ENCODE measurements at places on chromosomes 2 and 18.

DNA sequence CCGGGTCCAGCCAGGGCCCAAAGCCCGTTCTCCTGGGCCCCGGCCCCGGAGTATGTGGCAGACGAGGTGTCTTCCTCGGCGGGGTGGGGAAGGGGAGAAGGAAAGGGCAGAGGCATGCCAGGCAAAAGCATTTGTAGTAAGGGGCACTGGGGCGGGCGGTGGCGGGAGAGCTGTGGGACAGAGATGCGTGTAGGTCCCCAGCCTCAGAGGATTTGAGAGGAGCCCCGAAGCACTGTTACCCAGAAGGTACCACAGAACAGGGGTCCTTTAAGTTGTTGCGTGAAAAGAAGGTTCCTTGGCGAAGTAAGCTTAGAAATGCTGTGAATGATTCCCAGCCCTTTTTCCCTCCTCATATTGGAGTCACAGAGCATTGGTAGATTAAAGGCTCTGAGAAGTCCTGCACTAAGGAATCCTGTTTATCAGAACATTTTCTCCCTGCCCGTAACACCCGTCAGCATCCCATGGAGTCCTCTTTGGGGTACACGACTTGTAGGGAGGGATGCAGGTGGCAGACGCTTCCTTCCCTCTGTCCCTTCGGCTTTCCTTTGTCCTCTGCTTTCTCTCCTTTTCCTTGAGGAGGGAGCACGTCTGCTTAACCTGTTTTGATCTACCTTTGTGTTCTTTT lies 12.5 kb downstream of the GAREM2 start:
- no peak for DNase-seq

- no peak for DNase-seq
These were observed 56.3 kb downstream of the DIPK1C start for GRCh38 chr18:74400813-74401212.

- no peak for DNase-seq
These were observed 232.5 kb downstream of the TFCP2L1 start for GRCh38 chr2:121052521-121052920.

DNA sequence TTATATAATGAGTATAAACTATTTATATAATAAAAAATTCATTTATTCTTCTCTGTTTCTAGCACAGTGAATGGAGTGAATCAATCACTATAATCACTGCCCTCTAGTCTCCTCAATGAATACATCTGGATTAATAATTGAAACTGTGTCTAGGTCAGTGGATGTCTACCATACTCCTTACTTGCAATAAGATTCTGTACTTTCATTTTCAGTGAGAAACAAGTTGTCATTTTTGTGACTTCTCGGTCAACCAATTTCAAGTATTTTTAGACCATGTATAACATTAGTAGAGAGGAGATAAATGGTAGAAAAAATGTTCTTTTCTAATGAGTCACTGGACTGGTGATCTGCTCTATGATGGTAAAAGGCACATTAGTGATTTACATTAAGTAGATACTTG lies 799.6 kb upstream of the CHAC2 start:
- no peak for DNase-seq

- no peak for DNase-seq
These were observed 222.1 kb downstream of the XIRP2 start for GRCh38 chr2:167110345-167110744.

DNA sequence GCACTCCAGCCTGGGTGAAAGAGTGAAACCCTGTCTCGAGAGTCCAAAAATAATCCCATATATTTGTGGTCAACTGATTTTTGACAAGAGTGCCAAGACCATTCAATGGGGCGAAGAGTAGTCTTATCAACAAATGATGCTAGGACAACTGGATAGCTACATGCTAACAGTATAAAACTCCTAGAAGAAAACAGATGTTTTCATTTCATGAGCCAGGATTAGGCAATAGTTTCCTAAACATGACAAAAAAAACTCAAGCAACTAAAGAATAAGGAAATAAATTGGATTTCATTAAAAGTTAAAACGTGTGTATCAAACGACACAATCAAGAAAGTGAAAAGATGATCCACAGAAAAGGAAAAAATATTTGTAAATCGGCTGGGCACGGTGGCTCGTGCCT lies 6.3 kb downstream of the LIMS2 start:
- no peak for DNase-seq

GRCh38 chr2:176876493-176877103 lies 336.0 kb upstream of the HNRNPA3 start:
- no peak for DNase-seq

GRCh38 chr2:189285349-189285748 lies 105.8 kb upstream of the COL5A2 start:
- DNase-seq = no peak

- DNase-seq = no peak
These were observed 176.1 kb upstream of the KLF7 start for GRCh38 chr2:207341804-207342203.

GRCh38 chr2:224085811-224086210 lies 46.7 kb upstream of the SERPINE2 start:
- DNase-seq = no peak

GRCh38 chr2:121335294-121336290 lies 50.6 kb upstream of the TFCP2L1 start:
- no peak for DNase-seq

- DNase-seq = no peak
These were observed 39.5 kb upstream of the FAM110C start for GRCh38 chr2:85761-86160.

- no peak for DNase-seq
These were observed 246.0 kb downstream of the LDLRAD4 start for GRCh38 chr18:13464432-13465123.

DNA sequence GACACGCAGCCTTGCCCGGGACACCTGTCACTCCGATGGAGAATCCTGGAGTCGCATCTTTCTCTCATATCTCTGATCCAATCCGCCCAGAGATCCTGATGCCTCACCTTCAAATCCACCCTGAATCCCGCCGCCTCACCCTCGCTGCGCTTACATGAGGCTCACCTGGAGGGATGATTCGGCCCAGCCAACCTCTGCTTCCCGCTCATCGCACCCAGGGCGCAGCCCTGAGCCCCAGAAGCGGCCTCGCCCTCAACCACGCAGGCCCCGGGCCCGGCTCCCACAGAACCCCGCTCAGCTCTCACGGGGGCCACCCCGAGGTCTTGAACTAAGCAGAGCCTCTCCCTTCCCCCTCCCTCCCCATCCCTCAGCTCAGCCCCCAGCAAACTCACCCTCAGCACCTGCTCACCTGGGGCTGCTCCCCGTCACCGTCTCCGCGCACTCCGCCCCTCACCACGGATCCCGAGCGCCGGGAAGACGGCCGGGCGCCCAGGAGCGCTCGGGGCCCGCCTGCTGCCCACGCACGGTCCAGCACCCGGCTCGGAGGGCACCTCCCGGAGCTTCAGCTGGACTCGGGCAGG lies 160.0 kb downstream of the NDUFA10 start:
- DNase-seq = no peak

- DNase-seq = no peak
These were observed 1.7 kb downstream of the FANCL start for GRCh38 chr2:58239243-58239925.

DNA sequence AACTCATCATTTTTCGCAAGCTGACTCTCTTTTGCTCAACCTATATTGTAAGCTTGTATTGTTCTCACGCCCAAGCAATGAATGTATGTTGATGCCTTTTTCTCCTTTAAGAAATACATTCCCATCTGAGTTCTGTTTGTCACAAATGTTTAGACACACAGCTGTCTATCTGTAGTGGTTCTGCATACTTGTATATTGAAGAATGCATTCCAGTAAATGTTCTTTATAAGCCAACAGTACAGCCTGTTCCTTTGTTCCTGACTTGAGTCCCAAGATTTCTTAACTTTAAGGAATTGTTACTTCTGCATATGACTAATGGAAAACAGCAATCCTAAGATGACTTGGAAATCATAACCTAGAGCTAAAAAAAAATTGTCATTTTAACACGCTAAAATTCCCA lies 849.1 kb upstream of the POU3F3 start:
- no peak for DNase-seq

DNA sequence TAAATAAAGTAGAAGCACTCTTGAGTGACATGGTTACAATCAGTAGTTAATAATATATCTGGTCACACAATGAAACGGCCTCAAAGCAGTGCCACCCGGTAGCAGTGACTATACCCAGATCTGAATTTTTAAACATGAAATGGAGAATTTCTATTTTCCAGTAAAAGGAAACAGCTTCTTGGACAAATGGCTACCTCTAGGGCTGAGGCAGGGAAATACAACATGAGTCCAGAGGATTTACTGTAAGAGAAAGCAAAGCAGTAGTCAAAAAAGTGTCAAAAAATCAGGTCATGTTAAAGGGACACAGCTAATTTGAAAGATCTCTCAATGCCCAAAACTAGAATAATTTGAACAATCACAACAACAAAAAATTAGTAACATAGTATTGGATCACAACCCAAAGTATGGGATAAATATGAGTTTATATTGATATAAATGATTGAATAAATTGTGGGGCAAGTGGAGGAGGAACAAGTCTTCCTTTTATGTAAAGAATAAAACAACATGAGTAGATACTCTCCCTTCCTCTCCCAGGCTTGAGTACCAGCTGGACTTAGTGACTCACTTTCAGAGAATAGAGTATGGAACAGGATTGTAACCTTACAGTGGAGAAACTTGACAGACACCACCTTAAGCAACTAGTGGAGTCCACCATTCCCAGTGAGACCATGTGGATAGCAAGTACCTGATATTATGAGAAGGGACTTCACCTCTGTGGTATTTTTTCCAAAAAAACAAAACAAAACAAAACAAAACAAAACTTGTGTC lies 180.8 kb downstream of the MBD2 start:
- no peak for DNase-seq

DNA sequence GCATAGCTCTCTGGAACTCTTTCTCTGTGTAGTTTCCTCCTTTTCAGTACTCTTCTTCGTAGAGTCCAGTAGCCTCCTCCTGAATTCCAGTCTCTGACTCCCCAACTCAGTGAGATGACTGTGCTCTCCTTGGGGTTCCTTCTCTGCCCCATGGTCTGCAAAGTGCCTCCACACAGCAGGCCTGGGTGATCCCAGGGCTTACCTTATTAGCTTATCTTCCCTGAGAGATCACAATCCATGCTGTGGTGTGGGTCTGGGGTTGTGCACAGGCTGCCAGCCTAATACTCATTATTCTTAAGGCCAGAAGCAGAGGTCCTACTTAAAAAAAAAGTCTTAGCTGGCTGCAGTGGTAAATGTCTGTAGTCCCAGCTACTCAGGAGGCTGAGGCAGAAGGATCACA lies 4.6 kb upstream of the GPR39 start:
- no peak for DNase-seq

- DNase-seq = peak; percentile 40
These were observed 17.3 kb upstream of the GTF2A1L start for GRCh38 chr2:48600204-48600813.

DNA sequence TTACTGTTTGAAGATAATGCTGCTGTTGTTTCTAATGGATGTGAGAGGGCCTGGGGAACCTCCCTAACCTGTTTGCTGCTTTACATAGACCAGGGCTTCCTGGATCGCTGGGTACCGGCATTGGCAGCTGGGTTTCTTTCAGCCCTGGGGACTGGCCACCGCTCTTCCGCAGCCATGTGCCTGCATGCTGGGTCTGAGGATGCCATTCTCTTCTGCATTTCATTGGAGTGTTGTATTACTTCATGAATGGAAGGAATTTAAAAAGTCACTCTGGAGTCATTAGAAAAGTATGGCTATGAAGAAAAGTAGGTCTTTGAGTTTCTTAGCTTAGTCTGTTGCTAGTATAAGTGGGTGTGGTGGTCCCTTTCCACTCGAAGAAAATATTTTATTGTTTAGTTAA lies 107.3 kb upstream of the MGAT5 start:
- DNase-seq = no peak

GRCh38 chr2:138217975-138218374 lies 253.7 kb downstream of the HNMT start:
- DNase-seq = no peak

DNA sequence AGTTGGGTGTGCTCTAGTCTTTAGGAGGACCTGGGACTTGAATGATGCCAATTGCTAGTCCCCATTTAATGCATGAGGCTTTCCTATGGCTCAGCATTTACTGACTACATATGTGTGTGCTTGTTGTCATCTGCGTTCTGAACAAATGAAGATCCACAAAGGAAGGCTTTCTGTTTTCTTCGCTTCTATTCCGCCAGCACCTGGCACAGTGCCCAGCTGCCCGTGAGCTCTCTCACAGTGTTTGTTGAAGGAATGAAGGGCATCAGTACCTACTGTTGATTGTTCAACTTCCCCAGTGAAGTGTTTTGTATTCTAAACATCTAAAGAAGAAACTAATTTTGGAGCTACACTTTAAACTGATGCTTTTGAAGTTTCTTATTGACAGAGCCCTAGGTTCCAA lies 122.4 kb upstream of the LINC00305 start:
- no peak for DNase-seq

DNA sequence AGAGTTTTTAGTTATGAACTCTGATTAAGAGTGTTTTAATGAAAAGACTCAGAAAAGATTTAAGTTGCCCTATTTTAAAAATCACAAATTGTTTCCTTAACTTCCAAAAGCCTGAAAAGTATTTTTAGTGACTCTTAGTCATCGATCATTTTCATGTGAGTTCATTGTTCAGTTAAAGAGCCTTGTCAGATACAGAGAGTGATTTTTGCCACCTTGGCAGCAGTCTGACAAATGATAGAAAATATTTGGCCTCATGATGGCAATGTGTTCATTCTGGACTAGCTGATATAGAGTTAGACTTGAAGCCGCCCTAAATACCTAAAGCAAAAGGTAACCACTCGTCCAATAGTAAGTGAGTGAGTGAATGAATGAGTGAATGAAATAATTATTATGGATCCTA lies 225.8 kb downstream of the CPS1 start:
- no peak for DNase-seq

GRCh38 chr2:185318271-185318724 lies 420.3 kb upstream of the FSIP2 start:
- no peak for DNase-seq

DNA sequence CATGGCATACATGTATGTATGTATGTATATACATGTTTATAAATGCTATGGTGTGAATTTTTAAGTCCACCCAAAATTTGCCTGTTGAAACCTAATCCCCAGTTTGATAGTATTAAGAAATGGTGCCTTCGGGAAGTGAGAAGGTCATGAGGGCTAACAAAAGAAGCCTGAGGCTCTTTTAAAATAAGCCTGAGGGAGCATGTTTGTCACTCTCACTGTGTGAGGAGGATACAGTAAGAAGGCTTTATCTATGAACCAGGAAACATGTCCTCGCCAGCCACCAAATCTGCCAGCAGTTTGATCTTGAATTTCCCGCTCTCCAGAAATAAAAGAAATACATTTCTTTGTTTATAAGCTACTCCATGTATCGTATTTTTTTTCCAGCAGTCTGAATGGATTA lies 163.0 kb upstream of the LINC00305 start:
- DNase-seq = no peak

GRCh38 chr18:35938158-35938557 lies 34.3 kb upstream of the RMP24 start:
- DNase-seq = no peak

Data from NCI-H460 (cell line).